GM04504 (cell line): ENCODE measurements at places on chromosomes 5 and 9.
A peak's percentile ranks its signal among the peaks of the same experiment; 100 is the strongest.

DNA sequence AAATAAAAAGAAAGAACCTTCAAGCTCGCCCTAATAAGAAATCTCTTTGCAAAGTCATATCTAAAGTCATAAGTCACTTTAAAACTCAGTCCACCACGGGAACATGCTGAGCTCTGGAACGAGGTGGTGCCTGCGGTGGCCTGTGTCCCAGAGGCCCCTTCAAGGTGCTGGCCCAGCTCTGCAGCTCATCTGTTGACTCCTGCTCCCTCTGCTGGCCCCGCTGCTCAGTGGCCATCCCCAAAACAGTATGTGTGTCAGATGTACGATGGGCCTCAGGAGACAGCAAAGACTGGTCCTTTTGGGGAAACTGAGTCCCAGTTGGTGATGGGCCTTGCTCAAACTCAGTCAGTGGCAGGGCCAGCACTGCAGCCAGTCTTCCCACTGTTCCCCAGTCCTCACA is 22.8 kb upstream of the FOXB2 start:
- DNase-seq, result no peak

DNA sequence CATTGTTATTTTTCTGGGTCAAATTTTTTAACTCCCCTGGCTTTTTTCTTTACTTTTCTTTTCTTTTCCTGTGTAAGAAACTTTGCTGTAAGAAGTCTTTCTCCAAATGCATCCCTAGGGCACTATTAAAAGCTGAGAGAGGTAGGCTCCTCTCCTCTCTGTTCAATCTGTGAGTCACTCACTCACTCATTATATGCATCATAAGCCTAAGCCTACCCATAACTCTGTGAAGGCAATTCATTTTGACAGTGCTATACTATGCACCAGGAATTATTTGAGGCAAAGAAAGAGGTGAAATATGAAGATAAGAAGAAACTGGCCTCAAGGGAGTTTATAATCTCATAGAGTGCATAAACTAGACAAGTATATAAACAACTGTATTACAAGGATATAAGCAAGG is 67.9 kb upstream of the PRR16 start:
- DNase-seq, result peak; percentile 61

GRCh38 chr5:92145852-92146251 is 762.7 kb upstream of the ARRDC3 start:
- DNase-seq, result no peak

GRCh38 chr9:110752766-110753165 is 84.2 kb downstream of the MUSK start:
- DNase-seq, result peak; percentile 93

- DNase-seq, result no peak
Measured at GRCh38 chr9:4145482-4145881, 154.4 kb downstream of the GLIS3 start.

GRCh38 chr5:65185468-65185867 is 296.3 kb downstream of the ADAMTS6 start:
- DNase-seq, result no peak

- no peak for DNase-seq
Measured at GRCh38 chr5:9710069-9710468, 79.9 kb upstream of the TAS2R1 start.

- no peak for DNase-seq
Measured at GRCh38 chr5:155466851-155467250, 453.3 kb downstream of the KIF4B start.

GRCh38 chr5:27814983-27815382 is 776.6 kb upstream of the CDH9 start:
- DNase-seq, result no peak

DNA sequence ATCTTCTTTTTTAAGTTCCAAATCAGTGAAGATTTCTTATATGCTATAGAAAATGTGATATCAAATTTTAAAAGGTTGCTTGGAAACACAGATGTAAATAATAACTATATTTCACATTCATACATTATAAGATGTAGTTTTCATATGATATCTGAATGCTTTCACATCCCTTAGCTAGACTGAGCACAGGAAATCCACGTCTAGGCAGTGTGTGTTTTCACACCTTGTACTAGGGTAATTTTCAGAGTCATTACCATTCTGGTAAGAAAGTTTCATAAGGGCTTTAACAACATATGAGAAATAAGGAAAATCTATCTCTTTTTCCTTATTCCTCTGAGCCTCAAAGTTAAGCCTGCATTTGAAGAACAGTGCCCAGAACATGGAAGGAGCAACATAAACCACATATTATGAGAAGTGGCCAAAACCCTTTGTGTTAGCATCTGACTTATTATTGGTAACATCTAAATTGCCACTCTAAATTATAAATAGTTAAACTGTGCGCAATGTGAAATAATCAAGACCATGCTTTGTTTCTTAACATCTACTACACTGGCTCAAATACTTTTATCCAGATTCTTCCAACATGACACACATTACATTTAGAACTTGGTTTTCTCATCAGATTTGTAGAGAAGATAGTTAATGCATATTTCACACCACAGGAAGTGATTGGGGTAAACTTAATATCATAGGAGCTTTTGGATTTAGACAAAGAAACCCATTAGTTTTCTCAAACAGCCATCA is 113.3 kb downstream of the PPP2R2B start:
- DNase-seq, result no peak

GRCh38 chr5:148416921-148417320 is 33.2 kb downstream of the FBXO38 start:
- DNase-seq, result no peak

- no peak for DNase-seq
Measured at GRCh38 chr5:35124932-35125331, 77.2 kb upstream of the AGXT2 start.

DNA sequence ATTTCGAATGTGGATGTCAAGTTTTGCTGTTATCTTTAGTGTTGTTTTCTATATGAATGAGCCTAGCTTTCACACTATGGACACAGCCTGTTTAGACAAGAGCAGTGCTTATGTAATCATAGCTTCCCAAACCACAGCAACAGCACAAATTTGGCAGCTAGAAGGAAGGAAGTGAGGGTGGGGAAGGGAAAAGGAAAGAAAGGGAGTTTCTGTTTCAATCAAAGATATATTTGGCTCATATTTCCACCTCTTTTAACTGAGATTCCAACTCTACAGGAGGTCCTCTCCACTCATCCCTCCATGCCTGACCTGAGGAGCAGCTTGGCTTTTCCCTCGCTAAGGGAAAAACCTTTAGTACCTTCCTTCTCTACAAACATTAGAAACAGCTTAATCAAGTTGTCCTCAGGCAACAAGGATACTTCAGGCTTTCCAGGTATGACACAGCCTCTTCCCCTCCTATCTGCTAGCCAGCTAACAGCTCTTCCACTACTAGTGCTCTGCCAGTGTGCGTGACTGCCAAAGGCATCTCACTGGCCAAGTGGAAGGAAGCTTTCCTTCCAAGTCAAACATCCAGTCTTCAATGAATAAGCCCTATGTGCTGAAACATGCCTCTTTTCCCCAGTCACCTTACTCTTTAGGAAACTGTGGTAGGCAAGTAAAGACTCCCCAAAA is 268.6 kb upstream of the PTGER4 start:
- DNase-seq, result no peak

GRCh38 chr9:97768746-97769145 is 71.6 kb upstream of the XPA start:
- DNase-seq, result peak; percentile 70

DNA sequence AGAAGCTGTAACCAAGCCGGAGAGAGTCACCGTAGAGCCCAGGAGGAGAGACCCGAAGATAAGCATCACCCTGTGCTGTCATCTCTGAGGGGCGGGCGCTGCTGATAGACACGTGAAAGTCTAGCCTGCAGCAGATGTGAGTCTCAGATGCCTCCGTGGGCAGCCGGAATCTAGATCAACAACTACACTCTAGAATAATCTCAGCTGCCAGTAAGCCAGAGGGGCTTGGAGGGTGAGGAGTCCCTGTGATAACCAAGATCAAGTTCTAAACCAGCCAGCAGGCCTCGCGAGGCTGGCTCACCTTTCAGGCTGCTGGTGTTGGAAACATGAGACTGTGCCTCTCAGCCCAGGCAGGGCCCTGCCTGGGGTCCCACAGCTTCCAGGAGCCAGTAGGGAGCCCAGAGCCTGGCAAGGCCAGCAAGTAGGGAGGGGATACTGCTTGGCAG is 54.1 kb downstream of the DAPK1 start:
- DNase-seq, result no peak

DNA sequence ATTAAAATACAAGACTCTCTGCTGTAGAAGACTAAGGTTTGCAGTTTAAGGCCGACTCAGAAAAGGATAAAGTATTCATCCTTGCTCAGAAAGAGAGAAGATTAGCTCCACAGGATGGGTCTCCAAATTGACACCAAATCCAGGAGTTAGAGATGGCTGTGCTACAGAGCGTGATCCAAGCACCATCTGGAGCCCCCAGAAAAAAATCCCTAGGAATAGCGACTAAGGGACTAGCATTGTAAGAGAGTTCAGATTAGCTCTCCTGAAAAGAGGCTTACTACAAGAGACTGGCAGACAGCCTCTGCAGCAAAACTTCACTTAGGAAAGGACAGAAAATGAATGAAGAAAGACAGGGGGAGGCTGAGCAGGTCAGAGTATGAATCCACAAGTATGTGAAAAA is 3.7 kb downstream of the SIL1 start:
- no peak for DNase-seq

GRCh38 chr9:127202461-127203169 is 62.0 kb upstream of the GARNL3 start:
- no peak for DNase-seq

DNA sequence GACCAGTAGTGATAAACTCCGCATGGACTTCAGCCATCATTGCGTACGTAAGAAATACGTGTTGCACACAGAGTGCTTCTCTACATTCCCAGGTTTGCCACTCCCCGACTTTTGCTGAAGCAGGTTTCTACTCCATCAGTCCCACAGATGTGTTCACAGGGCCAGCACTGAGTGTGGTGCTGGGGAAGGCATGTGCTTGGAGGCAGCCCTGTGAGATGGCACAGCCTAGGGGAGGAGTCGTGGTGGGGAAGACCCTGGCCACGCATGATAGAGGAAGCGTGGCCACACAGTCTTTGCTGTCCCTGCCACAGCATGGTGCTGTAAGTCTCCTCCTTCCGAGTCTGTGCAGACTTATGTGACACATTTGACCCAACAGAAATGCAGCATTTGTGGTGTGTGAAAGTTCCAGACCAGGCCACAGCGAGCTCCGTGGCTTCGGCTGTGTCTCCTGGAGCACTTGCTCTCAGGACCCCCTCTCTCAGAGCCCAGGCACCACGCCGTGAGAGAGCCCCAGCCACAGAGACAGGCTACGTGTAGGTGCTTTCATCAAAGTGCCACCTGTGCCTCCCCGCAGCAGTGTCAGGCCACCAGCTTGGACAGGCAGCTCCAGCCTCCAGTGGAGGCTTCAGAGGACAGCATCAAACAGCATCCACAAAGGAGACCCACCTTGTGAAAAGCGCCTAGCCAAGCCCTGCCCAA is 197.8 kb downstream of the AUH start:
- no peak for DNase-seq

- peak; percentile 77 for DNase-seq
Measured at GRCh38 chr9:86282979-86283535, 719 bp upstream of the ISCA1 start.

DNA sequence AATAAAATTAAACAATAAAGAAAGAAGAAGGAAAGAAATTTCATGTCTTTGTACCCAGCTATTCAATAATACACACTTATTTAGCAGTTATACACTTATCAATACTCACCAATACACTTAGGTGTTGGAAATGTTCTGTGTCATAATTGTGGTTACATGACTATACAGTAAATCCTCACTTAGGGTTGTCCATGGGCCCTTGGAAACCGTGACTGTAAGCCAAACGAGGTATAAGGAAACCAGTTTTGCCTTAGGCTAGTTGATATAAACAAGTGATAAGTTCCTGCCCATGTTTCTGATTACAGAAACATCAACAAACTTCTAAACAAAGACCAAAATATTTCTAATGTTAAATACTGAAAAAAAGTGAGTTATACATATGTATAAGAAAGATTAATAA is 10.0 kb upstream of the SLCO4C1 start:
- no peak for DNase-seq
